Left ventricle myocardium inferior (tissue), 1 donor: ENCODE measurements at places on chromosomes 3 and 15.

- DNase-seq = no peak
Observed at GRCh38 chr3:185724761-185725160, 100.1 kb downstream of the IGF2BP2 start.

- peak; percentile 3 for DNase-seq
Observed at GRCh38 chr3:126959136-126959920, 23.6 kb upstream of the PLXNA1 start.

DNA sequence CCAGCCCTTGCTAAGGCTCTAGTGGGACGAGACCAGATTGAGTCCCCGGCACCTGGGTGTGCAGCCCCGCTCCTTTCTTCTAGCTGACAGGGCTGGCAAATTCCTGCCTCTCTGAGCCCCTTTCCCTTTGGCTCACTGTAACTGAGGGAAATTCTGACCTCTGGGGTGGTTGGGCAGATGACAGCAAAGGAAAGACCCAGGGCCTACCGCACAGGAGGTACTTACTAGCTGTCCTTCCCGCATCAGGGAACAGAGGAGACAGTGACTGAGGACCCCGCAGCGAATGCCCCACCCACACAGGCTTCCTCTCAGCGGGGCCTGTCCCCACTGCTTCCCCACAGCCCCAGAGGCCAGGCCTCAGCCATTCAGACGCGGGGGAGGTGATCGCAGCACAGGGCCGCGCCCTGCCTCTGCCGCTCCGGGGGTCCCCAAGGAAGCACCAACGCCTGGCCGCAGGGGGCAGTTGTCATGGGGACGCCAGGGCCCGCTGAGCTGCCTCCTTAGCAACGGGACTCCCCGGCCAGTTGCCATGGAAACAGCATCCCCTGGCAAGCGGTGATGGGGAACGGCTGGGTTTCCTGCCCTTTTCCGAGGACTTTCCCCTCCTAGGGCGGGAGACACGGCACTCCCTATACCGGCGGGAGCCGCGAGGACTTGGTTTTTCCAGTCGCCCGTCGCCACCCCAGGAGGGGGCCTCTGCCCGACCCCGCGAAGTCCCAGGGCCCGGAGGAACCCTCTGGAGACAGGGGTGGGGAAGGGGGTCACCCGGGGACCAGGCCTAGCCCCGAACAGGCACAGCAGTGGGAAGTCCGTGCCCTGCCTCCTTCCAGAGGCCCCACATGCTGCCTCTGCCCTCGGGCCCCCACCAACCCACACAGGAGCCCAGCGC is 50.1 kb downstream of the HCN4 start:
- no peak for DNase-seq

- DNase-seq = no peak
Observed at GRCh38 chr15:45105586-45105985, 8.4 kb downstream of the DUOX2 start.

DNA sequence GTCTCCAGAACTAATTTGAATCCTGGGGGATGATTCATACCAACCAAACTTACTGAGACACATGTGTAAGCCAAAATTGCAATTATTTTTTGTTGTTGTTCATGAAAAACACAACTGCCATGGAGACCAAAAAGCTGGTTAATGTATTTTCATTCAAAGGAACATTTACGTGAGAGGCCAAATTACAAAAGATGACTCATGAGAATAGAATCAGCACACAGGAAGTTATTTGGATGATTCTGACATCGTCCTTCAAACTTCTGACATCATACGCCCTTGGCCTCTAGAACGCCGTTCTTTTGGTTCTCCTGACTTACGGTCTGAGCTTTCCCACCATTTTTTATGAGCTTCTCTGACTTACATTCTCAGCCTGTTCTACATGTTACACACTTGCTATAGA is 3.0 kb upstream of the ZNF280D start:
- DNase-seq = no peak

DNA sequence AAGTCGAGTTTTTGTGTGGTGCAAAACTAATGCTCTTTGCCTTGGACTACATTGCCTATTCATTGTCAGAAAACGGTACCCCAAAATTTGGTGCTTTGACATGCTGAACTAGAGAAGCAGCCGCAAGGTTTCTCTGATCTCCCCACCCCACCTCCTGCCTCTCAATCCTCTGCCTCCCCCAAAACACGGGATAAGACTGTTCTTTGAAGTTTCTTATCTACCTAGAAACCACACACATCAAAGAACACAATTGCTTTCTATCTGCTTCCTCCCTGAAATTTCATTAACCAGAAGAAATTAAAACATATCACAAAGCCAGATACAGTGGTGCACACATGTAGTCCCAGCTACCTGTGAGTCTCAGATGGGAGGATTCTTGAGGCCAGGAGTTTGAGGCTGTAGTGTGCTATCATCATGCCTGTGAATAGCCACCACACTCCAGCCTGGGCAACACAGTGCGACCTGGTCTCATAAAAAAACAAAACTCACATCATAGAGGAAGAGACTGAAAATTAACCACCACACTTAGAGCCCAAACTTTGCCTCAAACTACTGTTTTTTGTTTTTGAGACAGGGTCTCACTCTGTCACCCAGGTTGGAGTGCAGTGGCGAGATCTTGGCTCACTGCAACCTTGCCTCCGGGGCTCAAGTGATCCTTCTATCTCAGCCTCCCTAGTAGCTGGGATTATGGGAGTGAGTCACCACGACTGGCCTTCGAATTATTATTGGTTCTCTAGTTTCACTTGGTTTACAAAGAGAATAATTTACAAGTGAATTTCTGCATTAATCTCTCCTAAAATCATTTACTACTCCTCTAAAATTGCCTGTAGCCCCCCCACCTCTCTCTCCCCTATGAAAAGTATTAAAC is 2.7 kb upstream of the PCNP start:
- no peak for DNase-seq
